ENCODE measurements at places on chromosomes 3 and 15.

DNA sequence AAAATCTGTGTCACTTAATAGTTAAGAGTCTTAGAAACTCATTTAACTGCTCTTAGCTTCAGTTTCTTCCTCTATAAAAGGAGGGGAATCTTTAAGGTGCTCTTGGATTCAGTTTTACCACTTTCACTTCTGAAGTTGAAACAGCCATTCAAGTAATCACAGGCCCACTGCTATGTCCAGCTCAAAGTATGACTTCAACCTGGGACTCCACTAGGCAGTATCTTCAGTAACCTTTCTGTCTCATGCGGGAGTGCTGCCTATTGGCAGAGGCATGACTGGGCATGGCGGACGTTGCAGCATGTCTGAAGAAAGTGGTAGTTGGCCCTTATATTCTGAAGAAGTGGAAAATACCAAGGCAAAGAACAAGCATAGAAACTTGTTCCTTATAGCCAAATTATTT is 92.3 kb downstream of the DHX30 start:
- no peak for DNase-seq

DNA sequence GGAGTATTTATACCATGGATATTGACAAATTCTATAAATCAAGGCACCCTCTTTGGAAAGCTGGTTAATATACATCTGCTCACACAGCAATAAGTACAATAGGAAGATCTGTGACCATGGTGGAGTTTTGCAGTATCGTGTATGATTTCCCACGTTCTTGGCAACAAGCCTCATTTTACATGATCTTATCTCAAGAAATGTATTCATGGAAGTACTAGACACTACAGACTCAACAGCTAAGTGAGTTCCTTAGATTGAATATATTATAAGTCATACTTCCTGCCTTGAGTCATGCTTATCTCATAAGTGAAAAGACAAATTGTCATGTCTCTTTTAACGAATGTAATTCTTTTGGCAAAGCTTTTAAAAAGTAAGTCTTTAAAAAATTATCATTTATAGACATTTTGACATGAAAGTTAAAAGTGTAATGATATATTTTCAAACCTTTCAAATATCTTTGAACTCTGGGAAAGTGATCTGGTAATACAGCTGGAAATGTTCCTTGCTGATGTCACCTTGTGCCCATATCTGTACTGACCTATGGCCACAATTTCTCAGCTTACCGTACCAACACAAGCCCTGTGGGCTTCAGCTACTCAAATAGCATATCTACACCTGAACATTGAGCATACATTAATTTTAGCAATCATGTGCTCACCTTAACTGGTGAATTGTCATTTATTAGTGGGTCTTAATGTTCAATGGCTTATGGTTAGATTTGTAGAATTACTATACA is 130.3 kb upstream of the TMC3 start:
- no peak for DNase-seq

DNA sequence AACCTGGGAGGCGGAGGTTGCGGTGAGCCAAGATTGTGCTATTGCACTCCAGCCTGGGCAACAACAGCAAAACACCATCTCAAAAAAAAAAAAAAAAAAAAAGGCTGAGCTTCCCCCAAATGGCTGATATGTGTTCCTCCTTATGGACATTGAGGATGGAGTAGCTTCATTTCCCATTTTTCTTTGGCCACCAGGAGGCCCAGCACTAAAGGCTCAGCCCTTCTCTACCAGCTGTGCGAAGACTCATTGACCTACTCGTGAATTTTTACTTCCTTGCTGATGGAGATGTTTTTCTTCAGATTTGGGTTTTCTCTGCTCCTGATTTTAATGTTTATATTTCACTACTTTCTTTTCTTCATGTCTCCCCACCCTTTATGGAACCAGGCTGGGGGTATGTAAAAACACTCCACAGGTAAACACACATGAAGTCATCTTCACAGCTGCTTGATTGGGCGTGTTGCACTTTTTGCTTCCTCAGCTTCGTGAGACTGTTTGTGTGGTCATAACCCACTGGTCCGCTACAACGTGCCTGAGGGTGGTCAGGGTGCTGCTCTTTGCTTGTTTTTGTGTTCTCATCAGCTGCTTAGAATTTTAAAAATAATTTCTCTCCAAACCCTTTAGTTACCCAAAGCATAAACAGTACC is 13.5 kb downstream of the SEMA4B start:
- no peak for DNase-seq

- DNase-seq = no peak
Observed at GRCh38 chr3:182259579-182259978, 533.7 kb upstream of the ATP11B start.

DNA sequence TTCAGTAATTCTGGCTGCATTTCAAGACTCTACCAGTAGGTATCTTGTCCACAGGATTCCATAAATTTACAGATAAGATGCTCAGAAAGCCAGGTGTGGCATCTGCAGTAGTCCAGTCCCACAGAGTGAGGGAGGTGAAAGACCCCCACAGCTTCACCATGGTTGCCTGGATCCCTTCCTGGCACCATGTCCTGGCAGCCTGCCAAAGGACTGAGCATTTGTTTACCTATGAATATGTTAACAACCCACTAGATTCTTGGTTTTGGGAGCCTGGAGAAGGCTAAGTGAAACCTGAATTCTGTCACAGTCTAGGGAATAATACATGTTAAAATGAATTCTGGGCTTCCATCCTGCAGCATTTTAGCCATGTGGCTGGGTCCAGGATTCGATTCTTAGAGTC is 14.9 kb downstream of the CHST2 start:
- DNase-seq = no peak

DNA sequence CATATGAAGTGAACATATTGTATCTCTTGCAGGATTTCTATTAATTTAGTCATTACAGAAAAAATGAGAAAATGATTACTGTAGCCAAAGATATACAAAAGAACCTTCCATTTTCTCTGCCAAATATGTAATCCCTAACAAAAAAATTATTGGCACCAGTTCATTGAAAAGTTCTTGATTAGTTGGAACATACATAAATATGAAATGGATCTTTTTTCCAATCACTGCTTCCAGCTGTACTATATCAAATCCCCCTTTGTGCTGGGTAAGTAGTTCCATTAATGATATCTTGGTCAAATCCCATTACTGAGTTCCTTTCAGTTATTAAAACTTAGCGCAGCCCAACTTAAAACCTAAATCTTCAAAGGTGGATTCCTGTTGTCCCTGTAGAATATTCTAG is 263.8 kb downstream of the SLC9A9 start:
- no peak for DNase-seq

- no peak for DNase-seq
Observed at GRCh38 chr3:123404391-123404790, 44.5 kb downstream of the ADCY5 start.

DNA sequence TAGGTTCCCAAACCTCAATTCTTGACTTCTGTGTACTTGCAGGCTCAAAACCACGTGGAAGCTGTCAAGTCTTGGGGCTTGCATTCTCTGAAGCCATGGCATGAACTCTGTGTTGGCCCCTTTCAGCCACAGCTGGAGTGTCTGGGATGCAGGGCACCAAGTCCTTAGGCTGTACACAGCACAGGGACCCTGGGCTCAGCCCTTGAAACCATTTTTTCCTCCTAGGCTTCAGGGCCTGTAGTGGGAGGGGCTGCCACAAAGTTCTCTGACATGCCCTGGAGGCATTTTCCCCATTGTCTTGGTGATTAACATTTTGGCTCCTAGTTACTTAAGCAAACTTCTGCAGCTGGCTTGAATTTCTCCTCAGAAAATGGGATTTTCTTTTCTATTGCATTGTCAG is 135.4 kb downstream of the ATG7 start:
- no peak for DNase-seq

- DNase-seq = no peak
Observed at GRCh38 chr3:168123201-168124176, 27.8 kb upstream of the GOLIM4 start.

- DNase-seq = peak; percentile 20
Observed at GRCh38 chr3:192816351-192816750, 89.0 kb upstream of the FGF12 start.

DNA sequence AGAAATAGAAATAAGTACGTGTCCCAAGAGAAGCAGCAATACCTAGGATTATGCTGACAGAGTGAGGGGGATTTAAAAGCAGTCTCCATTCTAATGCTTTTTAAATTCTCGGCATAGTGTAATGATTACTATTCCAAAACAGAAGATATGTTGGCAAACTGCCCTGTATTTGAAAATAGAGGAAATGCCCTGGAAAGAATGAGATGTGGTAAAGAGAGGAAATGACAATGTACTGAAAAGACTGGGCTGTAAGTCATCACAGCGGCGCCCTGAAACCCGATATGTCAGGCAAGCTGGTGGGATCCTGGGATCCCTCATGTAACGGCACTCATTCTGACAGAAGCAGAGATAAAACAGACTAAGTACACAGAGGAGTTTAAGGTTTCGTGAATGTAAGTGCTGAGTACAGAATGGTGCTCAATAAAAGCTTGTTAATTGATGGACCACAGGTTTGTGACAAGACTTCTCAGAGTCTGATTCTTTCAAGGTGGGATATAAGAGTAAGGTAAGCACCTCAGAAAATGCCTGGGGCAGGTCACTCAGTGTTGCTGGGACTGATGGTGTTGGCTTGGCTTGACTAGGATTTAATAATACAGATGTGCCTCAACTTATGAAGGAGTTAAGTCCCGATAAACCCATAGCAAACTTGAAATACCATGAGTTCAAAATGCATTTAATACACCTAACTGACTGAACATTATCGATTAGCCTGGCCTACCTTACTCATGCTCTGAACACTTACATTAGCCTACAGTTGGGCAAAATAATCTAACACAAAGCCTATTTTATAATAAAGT is 91.4 kb downstream of the NFKBIZ start:
- DNase-seq = no peak

GRCh38 chr15:52652286-52652685 is 26.9 kb downstream of the ATOSA start:
- no peak for DNase-seq

DNA sequence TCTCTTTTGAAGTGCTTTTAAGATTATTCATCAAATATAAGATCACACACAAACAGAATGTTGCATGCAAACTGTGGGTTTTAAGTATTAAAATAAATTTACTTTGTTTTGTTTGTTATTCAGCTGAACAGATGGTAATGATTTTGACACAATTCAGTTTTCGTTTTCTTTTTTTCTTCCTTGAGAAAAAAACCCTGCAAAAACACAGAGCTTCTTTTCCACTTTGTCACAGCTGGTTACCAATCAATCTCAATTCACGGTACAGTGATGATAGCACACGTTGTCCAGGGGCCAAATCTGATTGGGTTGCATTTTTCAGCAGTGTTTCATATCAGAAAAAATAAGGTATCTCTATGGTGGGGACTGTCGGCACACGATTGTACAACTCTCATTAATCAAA is 473.6 kb downstream of the ROBO2 start:
- DNase-seq = no peak

GRCh38 chr3:194280777-194281176 is 70.4 kb downstream of the CPN2 start:
- DNase-seq = no peak
